ENCODE measurements at places on chromosomes 13 and 19.

DNA sequence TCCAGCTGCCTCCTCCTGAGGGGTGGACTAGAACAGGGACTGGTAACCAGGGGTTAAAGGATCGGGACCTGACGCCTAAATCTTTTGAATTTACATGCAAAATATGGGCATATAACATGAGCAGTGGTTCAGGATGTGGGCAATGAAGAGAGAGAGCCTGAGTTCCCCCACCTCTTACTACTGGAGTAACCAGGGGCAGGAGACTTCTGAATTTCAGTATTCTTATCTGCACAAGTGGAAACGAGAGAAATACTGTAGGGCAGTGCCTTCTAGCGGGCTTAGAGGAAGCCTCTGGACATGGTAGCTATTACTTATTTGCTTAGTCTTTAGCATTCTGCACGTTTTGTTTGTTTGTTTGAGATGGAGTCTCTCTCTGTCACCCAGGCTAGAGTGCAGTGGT is 26.3 kb downstream of the BCAT2 start:
- no peak for DNase-seq

DNA sequence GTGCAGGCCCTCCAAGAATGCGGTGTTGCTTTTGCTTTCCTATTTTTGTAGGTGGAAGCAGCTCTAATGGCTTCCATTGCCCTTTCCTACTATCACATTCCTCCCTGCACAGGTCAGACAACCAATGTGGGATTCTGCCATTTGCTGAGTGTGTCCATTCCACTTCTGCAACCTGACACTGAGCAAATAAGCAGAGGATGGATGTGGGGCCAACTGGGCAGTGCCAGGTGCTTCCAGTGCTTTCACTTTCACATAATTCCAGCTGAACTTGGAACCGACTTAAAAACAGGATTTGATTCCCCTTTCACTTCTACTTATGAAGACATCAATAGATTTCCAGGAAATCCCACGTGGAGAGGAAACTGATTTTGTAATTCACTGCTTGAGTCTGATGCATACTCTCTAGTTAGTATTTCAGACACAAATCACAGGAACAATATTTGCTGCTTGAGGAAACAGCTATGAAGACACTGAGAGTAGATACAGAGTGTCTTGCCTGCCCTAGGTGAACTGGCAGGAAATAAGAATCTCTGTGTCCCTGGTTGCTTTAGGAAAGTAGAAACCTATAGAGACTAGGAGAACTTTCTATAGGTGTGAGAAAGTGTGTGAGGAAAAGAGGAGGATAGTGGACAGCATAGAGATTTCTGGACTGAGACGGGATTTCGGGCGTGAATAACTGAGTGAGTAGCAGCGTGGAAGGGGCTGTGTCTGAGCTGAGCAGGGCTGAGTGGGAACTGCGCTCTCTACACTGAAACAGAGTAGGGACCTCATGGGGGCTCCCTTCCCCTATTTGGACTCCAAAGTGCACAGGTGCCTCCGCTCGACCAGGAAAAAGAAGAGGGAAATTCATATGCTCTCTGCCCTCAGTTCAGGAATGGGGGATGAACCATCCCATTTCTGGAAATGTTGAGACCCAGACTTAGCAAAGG is 22.5 kb downstream of the LGALS16 start:
- DNase-seq: no peak

GRCh38 chr19:14479309-14479974 is 4.3 kb upstream of the PTGER1 start:
- no peak for DNase-seq

- no peak for DNase-seq
Measured at GRCh38 chr13:21834521-21834920, 163.6 kb downstream of the FGF9 start.

GRCh38 chr13:23325191-23325590 is 108.3 kb downstream of the SACS start:
- no peak for DNase-seq

GRCh38 chr13:28181413-28181812 is 43.1 kb downstream of the PAN3 start:
- DNase-seq: no peak

DNA sequence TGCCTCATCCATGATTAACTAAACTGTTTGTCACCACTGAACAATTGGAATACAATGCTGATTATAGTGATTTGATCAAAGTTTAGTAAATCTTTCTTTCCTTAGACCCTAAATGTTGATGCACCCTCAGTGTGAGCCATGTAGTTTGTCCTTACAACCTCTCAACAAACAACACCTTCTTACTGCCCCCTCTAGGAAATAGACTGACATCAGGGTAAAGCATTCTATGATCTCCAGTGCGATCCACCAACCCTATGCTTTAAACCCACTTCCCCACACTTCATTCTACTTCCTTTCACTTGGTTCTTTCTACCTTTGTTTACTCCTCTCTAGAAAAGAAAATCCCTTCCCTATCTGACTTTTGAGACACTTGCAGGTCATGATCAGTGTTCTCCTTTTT is 1842.5 kb upstream of the PRR20A start:
- no peak for DNase-seq

- DNase-seq: no peak
Measured at GRCh38 chr19:43747557-43748204, 7.1 kb downstream of the SMG9 start.

DNA sequence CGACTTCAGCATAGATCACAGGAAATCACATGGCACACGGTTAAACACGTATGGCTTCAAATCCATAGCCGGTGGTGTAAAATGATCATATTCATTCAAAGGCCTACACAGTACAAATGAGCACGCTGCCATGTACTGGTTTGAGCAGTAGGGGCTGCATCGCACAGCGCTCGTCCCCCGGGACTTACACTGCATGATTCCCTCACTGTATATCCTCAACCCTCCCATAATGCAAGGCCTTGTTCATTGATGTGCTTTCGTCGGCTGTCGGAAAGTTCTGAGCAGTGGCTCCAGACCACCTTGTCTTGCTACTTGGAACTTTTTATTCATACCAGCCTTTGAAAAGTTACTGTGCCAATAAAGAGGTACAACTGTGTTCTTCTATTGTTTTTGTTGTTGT is 578.2 kb downstream of the MYO16 start:
- no peak for DNase-seq

DNA sequence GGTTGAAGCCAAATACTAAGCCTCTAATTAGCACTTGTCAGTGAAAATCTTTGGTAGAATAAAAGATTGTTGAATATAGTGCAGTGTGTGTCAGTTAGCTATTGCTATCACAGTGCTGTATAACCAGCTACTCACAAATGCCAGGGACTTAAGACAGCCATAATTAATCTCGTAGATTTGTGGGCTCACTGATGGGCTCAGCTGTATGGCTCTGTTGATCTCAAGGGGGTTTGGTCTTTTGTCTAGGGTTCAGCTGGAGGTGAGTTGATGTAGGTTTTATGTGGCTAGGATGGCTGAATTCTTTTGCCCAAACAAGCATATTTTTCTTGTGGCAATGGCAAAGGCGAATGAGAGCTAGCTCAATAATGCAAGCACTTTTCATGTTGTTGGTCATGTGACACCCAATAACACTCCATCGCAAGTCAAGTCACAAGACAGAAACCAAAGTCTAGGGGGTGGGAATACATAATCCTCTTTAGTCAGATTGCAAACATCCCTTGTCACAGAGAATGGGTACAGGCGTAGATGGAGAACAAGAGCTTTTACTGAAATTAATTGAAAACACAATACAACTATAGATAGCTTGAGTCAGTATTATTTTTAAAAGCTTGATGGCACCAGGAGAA is 121.7 kb upstream of the EDNRB start:
- no peak for DNase-seq

GRCh38 chr13:47611664-47612288 is 389.3 kb downstream of the SUCLA2 start:
- DNase-seq: no peak

DNA sequence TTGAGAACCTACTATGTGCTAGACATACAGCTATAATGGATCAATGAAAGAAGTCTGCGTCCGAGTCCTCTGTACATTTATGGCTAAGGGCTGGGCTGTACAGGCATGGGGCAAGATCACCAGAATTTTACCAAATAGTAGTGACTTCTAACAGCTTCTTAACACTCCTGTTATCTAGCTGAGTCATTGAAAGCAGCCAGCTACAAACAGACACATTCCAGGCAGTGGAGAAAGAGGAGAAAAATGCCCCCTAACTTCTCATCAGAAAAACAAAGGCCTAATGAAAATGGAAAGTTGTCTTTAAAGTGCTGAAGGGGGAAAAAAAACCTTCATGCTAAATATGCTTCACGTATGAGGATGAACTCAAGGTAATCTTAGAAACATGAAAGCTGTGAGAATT is 14.3 kb upstream of the ZNF667 start:
- DNase-seq: no peak

GRCh38 chr19:8561075-8561764 is 16.0 kb downstream of the MYO1F start:
- no peak for DNase-seq

GRCh38 chr19:50047671-50048070 is 21.9 kb downstream of the ZNF473 start:
- DNase-seq: no peak

GRCh38 chr19:51341976-51342580 is at the start of gene VSIG10L:
Gene VSIG10L (minus strand): TSS chr19:51342139. CDS start chr19:51342124, 15 bp downstream.
- no peak for DNase-seq

DNA sequence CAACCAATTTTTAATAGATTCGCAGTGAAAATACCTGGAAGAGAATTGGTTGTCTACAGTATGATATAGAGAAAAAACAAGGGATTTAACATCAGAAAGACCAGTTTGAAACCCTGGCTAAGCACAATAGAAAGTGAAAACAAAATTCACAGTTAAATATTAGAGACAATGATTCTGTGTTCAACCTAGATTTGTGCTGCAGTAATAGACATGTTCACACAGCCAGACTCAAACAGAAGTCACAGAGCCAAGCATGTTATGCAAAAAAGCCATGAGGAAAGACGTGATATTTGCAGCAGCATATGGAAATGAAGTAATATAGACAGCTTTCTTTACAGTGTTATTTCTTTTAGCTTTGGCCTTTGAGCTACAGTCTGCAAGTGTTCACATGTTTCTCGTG is 48.1 kb downstream of the SCEL start:
- peak; percentile 86 for DNase-seq

GRCh38 chr13:99133230-99133629 is 67.4 kb upstream of the UBAC2 start:
- DNase-seq: no peak

- no peak for DNase-seq
Measured at GRCh38 chr13:22862478-22862877, 318.3 kb upstream of the SGCG start.

DNA sequence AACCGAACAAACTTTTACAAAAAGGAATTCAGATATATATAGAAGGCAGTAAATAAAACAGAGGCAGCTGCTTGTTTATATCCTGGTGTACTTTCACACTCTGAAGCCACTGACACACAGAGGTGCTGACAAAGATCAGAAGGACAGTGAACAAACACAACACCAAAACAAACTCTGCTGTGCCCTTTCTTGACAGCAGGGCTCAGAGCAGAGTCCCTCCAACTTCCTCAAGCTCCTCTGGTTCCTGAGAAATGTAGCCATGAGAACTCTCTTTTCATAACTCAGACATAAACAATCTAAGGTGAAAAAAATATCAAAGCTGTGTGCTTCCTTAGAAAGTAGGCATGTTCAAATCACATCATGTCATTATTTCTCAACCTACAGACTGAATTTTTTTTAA is 1052.8 kb upstream of the SPRY2 start:
- no peak for DNase-seq

- no peak for DNase-seq
Measured at GRCh38 chr13:27419328-27419727, 5.1 kb upstream of the GTF3A start.

- no peak for DNase-seq
Measured at GRCh38 chr13:51643105-51643881, 59.0 kb downstream of the WDFY2 start.

GRCh38 chr19:30029721-30030510 is 87.9 kb downstream of the URI1 start:
- no peak for DNase-seq

GRCh38 chr19:45767881-45768654 is 984 bp downstream of the SIX5 start:
- peak; percentile 49 for DNase-seq

GRCh38 chr13:78468621-78469020 is 134.7 kb downstream of the POU4F1 start:
- DNase-seq: peak; percentile 25

GRCh38 chr19:45873219-45873772 is 9.2 kb downstream of the FOXA3 start:
- no peak for DNase-seq

DNA sequence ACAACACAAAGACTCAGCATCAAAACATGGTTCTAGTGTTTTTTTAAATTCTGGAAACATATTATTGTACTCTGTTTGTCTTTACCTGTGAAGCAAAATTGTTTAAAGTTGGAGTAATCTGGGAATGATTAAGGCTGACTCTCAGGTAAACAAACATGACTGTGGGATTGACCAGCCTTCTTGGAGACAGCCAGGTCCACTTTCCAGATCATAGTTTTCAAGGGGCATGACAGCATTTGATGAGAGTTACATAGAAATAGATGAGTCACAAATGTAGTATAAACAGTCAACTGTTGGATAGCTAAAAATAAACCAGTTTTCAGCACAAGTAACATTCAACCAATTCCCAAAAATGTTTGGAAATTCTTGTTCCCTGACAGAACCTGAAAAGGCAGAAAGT is 1680.9 kb downstream of the OLFM4 start:
- no peak for DNase-seq

GRCh38 chr19:45352914-45353796 is 12.6 kb downstream of the KLC3 start:
- no peak for DNase-seq
